HuH-7 (cell line): ENCODE measurements at places on chromosomes 1 and 21.
A peak's percentile ranks its signal among the peaks of the same experiment; 100 is the strongest.

- no peak for DNase-seq
Observed at GRCh38 chr1:192552760-192553191, 22.8 kb upstream of the RGS1 start.

DNA sequence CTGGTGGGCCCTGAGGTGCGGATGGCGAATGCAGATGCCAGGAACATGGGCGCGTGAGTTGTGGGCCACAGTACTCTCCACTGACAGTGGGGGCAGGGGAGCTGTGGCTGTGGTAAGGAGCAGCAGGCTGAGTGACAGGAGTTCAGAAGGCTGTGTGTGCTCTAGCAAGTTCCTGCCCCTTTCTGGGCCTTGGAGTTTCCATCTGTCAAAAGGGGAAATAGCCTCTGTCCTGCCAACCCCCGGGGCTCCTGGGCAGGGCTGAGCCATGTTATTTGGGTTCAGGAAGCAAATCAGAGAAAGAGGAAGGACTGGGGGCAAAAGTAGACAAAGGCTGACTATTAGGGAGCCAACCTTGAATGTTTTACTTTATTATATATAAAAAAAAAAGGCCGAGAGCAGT, 19.5 kb upstream of the MFN2 start:
- DNase-seq = no peak

DNA sequence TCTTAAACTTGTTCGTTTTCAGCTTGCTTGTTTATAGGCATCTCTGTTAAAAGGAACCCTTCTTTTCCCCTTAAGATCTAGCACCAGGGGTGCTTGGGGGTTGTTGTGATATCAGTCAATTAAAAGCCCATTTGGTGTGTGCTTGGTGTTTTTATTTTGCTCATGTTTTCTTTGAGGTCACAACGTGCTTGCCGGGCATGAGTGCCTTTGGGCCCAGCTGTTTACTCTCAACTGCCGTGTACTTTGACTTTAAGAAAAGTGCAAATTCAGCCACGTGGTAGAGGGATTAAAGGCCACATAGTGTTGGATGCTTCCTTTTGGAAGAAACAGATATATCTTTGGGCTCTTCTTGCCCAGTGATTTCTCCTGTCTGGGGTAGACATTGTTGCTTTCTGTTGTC, 10.5 kb downstream of the ARID1A start:
- no peak for DNase-seq

GRCh38 chr1:110133436-110133835, 16.9 kb upstream of the SLC6A17 start:
- no peak for DNase-seq

DNA sequence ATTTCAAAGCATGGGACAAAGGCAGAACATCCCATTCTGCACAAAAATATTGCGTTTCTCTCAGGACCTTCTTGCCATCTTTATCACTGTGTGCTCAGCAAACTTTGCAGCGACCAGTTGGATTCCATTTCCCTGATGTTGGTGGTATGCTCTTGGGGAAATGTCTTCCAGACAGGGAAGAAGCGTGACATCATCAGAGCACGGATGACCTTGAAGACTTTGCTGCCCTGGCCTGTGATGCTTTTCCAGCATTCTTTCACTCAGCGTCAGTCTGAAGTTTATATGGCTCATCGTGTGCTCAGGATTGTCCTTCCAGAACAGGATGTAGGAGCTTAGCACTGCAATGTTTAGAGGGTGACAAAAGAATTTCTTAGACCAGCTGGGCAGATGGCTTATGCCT, 131.4 kb upstream of the F3 start:
- DNase-seq = no peak

DNA sequence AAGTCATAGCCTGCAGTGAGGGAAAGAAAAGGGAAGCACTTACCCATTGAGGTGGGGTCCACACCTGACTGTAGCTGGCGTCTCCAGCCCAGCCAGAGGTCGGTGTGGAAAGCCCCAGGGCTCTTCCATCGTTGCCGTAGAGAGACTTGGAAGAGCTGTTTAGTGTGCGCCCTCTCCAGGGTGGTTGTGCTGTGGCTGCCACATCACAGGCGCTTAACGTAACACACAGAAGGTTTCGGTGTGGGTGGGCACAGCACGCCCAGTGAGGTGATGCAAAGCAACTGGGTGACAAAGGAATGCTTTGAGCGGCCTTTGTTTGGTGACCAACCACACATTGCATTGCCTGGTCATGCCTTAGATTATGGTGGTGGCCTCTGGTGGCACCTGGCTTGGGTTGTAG, 36.8 kb upstream of the KIF1B start:
- no peak for DNase-seq

DNA sequence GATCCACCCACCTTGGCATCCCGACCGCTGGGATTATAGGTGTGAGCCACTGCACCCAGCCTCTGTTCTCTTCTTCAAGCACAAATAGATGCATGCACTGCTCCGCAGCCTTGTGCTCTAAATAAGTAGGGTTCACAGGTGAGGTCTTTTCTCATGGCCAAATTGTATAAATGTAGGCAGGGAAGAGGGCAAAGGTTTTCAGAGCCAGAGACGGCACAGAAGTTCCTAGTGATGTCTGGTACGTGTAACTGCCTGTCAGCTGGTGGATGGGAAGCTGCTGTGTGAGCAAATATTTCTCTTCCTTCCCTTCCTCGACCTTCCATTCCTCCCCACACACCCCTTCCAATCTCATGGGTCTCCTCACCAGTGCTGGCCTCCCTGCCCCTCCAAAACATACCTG, 70.8 kb upstream of the FAM20B start:
- no peak for DNase-seq

GRCh38 chr1:2597441-2598328, 11.1 kb downstream of the PRXL2B start:
- DNase-seq = no peak

DNA sequence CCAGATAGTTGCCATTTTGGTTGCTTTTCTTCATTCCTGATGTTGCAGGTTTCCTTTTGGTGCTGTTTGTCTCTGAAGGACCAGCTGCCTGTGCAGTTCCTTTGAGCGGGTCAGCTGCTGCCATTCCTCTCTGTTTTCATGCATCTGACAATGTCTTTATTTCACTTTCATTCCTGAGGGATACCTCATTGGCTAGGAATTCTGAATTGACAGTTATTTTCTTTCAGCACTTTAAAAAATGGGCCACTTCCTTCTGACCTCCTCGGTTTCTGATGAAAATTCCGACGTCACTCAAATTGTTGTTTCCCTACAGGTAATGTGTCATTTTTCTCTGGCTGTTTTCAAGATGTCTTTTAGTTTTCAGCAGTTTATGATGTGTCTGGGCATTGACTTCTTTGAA, 24.8 kb downstream of the CCSAP start:
- DNase-seq = no peak

DNA sequence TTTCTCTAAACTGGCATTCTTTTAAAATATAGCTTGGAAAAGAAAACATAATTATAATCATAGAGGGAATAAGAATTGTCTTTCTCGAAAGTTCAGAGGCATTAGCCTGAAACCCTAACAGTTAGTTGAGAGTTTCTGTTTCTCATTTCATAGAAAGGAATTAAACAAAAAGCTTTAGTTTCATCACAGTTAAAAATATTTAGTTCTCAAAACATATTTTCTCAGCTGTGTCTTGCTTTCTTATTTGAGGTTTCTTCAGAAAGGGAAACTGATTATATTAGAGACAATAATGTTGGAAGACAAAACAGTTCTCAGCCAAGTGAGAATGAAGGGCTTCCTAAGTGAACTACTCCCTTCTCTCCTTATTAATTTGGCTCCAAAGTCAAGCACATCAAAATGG, 75.4 kb upstream of the C1orf105 start:
- no peak for DNase-seq

DNA sequence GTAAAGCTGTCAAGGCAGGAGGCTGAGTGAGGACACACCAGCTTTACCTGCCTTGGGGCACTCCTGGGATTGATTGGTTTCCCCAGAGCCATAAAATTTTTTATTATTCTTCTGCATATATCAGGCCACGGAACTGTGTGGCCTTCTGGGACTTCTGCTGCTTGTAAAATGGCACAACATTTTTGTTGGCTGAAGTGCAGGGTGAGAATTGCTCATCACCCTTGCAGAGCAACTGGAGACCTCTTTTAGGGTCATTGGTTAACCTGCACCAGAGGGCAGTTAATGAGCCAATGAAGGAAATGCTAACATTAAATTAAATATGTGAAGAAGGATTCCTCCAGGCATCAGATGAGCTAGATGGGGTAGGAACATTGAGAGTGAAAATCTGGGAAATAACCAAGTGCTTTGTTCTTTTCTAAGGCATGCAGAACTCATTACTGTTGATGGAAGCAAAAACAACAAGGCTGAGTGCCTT, 87.7 kb downstream of the LTN1 start:
- no peak for DNase-seq

DNA sequence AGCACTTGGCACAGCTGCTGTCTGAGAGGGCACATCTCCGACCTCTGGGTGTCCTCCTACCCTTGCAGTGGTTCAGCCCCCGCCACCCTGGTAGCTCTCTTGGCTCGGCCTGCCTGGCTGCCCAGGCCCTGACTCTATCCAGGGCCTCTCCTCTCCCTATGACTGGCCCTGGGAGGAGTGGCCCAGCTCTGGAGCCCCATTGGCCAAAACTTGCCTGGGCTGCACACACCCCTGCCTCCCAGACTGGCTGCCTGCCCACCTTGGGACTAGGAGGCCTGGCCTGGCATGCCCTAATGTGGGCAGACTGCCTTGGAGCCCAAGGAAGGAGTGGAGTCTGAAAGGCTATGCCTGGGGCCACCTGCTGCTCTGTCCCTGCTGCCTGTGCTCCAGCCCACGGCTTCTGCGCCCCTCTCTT, 33.6 kb downstream of the ACOT11 start:
- DNase-seq = no peak

- DNase-seq = no peak
Observed at GRCh38 chr21:45403825-45404729, 888 bp upstream of the COL18A1 start.

GRCh38 chr1:199720496-199720895, 307.0 kb upstream of the NR5A2 start:
- DNase-seq = no peak

GRCh38 chr21:31604591-31605190, 54.8 kb upstream of the SOD1 start:
- DNase-seq = peak; percentile 52

- no peak for DNase-seq
Observed at GRCh38 chr1:45796946-45797345, 6.5 kb upstream of the MAST2 start.

- no peak for DNase-seq
Observed at GRCh38 chr1:231751415-231751814, 124.8 kb downstream of the DISC1 start.

DNA sequence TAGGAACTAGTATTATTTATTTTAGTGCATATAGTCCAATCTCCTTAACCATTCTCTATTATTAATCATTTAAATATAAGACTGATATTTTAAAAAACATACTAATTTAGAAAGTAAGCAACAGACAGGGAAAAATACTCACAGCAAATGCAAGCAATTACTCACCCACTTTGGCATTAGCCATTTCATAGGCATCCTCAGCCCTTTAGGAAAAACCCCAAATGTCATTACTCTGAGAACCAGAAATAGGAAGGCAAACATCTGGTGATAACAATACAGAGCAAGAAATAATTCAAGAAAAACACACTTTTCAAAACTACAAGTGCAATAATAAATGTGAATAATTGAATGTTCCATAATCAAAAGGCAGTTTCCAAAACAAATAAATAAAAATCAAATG, 545.1 kb downstream of the PLPP3 start:
- no peak for DNase-seq

GRCh38 chr1:45493116-45493697, 2.2 kb upstream of the TESK2 start:
- peak; percentile 76 for DNase-seq

- no peak for DNase-seq
Observed at GRCh38 chr1:237568955-237569354, 321.8 kb downstream of the ZP4 start.

DNA sequence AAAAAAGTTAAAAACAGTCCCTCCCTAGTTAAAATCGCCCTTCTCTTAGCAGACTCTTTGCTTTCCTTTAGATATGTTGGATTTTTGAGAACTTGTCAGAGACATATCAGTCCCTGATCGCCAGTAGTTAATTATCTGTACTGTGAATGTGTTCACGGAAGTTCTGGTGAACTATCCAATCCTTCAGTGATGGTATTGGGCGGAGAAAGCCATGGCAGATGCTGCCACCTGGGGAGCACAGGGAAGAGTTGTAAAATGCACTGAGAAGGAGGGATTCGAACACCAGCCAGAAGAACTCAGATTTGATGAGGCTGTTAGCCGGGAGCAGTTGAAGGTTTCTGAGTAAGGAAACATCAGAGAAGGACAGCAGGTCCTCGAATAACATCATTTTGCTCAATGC, 17.5 kb upstream of the KIF14 start:
- no peak for DNase-seq

DNA sequence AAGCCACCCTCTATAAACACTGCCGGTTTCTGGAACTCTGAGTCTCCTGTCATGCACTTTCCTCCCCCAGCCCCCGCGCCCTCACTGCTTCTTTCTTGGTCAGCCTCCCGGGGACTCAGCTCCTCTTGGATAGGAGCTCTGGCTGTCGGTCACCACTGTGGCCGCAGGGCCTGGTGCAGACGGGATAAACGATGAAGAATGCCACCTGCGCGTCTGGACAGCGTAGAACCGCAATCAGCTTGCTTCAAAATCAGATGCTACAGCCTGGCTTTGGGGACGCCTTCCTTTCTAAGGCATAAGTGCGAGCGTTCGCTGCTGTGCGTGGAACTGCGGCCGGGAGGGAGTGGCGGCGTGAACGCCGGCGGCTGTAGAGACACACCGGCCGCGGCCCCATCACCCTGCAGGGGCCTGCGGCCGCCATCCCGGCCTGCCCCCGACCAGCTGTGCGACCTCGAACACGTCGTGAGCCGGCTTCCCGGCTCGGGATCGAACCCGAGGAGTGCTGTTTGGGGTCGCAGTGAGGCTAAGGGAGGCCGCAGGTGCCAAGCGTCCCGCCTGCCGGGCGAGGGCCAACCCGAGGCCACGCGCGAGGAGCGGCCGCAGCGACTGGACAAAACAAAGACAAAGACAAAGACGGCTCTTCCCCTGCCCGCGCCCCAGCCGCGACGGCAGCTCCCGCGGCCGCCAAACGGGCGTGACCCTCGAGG, 688 bp downstream of the PTTG1IP start:
- no peak for DNase-seq

DNA sequence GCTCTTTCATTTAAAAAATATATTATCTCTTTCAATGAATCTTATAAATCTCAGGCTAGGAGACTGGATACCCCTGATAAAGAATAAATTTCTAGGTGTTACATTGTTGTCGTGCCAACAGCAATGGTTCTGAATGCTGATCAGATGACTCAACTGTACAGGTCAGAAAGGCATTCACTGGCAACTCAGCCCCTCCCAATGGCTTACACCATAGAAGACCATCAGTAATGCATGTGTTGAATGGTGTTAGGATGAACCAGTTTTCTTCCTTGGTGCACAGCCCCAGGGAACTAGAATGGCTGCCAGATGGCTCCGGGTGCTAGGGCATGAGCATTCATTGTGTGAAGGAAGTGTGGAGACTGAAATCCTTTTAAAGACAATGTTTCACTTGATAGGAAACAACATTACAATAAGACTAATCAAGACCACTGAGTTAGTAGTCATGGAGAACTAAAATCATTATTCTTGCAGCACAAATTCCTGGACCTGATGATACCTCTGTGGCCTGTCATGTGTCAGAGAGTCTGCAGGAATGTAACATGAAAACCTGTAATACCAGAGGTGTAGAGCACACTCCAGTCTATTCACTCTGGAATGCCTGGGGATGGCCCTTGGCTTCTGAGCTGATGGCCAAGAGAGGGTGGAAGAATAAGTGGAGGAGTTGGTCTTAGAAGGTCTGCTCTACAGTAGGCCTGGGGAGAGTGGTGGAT, 187.7 kb upstream of the LMO4 start:
- DNase-seq = no peak

GRCh38 chr1:206040328-206040727, 12.6 kb upstream of the RHEX start:
- DNase-seq = no peak
